Endothelial cell of umbilical vein (primary cell): ENCODE measurements at places on chromosomes 16 and 17.

DNA sequence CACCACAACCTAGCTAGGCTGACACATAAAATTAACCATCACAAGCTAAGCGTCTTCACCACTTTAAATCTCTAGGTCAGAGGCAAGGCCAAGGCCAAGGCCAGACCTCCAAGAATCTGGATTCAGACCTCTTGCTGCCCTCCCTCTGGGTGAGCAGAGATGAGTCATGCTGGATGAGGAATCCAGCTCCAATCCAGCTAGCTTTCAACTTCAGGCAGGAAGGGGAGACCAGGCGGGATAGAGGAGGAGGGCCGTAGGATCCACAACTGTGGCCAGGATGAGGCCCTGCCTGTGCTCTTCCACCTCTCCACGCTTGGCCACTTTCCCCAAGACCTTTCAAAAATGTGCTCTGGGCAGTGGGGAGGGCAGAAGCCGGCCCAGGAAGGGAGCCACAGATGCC is 14.7 kb downstream of the LRRC75A start:
- DNase-seq, result peak; percentile 84

DNA sequence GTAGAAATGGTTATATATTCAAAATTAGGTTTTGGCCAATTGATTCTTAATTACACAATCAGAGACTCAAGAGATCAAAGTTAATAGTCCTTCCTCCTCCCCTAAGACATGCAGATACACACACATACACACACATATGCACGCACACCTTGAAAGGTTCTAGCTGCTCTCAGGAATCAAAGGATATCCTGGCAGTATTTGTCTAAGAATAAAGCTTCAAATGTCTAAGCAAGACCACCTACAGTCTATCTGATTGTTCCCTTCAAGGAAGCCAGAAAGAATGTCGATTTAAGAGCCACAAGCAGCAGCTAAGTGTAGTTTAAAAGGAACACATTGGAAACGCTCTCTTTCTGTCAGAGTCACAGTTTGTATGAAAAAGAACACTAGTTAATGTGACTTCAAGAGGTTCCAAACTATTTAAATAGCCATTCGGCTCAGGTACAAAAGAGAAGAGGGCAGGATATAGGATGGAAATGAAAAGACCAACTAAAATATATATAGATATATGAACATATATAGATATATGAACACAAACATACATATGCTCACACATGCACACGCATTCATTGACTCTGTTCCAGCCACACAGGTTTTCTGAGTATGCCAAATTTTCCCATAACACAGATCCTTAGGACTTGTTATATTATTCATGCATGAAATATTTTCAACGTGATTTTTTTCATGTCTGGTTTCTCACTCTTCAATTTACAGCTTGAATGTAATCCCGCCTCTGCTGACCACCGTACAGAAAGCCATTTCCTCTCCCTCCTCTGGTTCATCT is 79.0 kb downstream of the CDH8 start:
- DNase-seq, result no peak

GRCh38 chr17:45228763-45229539 is 7.3 kb downstream of the FMNL1 start:
- DNase-seq, result no peak

DNA sequence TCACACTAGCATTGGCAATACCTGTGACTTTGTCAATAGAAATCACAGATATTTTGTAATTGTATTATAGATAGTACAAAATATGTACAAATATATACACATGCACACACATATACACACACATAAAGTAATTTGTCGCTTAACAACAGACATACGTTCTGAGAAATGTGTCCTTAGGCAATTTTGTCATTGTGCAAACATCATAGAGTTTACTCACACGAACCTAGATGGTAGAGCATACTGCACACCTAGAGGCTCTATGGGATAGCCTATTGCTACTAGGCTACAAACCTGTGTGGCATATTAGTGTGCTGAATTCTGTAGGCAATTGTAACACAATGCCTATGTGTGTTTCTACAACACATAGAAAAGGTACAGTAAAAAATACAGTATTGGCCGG is 11.0 kb downstream of the UNC119 start:
- DNase-seq, result no peak
